ENCODE measurements at places on chromosomes 2 and 18.

GRCh38 chr2:121086450-121086849 is 198.6 kb downstream of the TFCP2L1 start:
- DNase-seq = no peak

GRCh38 chr18:28571929-28572328 is 395.0 kb upstream of the CDH2 start:
- DNase-seq = no peak

DNA sequence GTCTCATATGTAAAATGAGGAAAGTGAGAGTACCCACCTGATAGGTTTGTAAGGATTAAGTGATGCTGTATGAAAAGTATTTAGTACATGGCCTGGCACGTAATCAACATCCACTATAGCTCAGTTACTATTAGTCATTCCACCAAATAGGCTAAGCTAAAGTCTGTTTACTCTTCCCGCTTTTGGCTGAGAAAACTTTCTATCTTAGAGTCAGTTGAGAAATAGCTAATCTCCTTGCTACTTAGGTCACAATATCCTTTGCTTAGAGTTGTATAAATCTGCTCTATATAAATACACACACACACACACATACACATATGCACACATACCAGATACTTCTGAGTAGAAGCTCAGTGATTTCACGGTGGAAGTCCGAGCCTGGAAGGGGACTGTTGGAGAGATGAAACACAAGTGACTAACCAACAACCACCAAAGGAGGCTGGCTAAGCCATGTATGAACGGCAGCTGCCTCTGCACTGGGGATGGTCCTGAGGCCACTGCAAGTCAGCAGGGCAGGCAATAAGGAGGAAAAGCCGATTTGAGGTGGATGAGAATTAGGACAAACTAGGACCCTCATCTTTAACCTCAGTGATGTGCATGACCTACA is 104.6 kb upstream of the EPHA4 start:
- no peak for DNase-seq

- DNase-seq = no peak
Observed at GRCh38 chr2:196702641-196703040, 63.1 kb downstream of the CCDC150 start.

GRCh38 chr18:80196528-80197320 is 50.6 kb downstream of the PARD6G start:
- no peak for DNase-seq

DNA sequence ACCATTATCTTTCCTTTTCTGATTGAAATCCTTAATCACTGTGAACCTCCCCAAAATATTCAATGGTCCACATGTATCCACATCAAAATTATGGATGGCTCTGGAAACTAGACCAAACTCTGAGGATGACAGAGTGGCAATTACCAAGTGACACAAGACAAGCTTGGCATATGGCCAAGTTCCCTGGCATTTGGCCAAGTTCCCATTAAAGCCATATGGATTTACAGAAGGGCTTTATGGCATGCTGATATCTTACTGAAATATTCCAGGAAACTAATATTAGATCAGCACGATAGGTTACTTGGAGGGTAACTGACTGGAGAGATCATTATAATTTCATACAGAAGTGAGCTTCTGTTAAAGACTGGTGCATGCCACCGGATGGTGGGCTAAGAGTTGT is 21.9 kb upstream of the CERS6 start:
- peak; percentile 83 for DNase-seq

DNA sequence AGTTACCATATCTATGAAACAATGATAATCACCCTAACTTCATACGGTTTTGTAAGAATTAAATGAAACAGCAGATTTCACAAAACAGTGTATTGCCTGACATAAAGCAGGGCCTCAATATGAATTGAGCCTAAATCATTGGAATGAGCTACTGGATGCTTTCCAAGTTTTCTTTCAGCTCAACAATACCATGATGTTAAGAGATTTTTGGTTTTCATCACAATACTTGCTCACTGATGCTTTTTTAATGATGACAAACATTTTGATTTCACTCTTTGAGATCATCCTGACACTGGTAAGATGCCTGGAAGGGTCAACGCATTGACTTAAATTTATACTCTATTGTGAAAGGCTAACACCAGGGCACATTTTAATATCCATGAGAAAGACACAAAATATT is 377.5 kb downstream of the ZNF521 start:
- no peak for DNase-seq

DNA sequence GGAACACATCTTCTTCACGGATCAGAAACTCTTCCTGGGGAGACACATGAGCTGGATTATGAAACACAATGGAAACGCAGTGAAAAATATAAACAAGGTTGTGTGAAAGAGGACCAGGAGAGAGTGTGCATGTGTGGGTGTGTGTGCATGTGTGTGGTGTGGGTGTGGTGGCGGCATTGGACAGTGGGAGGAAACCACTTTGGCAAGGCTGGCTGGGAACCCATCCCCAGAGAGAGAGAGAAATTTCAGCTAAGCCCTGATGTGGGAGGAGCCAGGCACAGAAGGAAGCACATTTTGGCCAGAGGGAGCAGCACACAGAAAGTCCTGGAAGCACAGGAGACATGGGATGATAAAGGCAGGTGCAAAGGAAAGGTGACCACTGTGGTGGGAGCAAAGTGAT is 147.6 kb upstream of the COPS8 start:
- DNase-seq = no peak

DNA sequence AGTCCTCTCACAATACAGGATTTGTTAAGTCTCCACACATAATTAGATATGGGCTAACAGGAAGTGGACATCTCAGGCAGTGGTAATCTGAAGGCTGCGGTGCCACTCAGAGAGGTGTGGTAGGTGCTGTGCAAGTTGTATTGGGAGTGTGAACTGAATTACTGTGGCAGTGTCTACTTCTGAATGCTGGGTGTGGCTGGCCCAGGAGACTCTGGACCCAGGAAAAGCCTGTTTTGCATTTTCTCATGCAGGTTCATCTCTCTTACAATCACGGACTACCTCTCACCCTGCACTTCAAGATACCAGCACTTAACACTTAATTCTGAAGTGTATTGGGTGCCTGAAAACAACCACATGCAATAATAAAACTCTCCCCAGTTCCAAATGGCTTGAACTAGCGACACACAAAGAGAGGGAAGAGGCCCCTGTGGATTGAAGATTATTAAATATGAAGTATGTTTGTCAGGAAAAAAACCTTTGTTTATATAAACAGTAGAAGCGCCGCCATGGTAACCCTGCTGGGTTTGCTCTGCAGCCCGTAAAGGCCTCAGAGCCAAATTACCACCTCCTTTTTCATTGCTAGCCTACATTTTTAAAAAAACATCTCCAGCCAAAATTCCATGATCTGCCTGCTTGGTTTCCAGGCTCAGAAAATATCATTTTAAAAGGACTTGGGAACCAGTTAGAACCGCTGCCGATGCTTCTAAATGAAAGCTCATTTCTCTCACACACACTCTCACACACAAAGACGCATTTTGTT is 77.5 kb downstream of the GFPT1 start:
- DNase-seq = peak; percentile 67

DNA sequence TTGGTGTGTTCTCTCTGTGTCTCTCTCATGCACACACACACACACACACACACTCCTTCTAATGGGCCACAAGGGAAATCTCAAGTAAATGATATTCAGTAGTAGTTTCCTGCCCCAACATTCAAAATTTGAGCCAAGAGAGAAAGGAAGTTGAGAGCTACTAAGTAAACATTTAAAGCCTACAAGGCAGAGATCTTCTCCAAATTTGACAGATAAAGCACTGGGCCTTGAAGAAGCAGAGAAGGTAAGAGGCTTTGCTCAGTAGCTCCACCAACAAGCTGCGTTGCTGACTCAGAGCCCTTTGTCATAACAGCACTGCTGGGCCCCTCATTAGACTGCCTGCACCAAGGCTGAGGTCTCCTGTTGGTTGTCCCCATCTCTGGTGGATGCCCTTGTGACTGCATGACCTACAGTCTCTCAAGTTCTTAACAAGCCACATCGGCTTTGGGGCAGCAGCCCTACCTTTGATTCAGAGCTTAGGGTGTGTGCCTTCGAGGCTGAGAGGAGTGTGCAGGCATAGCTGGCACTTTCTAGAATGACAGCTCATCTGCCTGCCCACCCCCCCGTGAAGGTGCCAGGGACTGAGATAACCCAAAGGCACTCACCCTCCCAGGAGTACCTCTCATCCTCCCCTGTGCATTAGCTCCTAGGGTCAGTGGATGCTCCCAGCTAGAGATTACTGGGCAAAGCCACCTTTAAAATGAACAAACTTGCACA is 32.3 kb upstream of the NEB start:
- no peak for DNase-seq

DNA sequence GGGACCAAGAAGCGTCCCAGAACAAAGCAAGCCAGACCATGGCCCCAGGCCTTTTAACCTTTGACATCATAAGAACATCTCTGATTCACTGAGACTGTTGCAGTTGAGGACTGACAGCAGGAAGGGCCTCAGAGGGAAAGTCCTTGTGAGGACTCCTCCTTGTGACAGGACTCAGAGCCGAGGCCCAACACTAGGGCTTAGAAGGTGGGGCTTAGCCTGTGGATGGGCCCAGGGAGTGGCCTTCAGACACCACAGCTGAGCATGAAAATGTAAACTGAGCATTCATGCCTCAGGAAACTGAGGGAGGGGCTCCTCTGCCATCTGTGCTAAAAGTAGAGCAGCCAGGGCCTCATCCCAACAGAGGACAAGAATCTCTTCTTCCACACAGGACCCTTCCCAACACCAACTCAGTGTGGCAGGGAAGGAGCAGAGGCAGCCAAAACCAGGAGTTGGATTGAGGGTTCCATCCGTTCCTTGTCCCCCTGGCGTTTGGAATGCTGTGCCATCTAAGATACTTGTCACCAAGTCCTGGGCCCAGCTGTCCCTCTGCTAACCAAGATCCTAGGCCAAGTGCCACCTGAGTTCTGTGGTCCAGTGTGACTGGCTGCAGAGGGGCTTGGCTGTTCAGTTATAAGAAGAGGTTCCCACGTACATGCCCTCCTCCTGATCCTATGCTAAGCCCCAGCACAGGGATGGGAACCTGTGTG is 37.5 kb upstream of the CAB39 start:
- no peak for DNase-seq

GRCh38 chr2:120832296-120833070 is 96.8 kb downstream of the GLI2 start:
- DNase-seq = no peak

DNA sequence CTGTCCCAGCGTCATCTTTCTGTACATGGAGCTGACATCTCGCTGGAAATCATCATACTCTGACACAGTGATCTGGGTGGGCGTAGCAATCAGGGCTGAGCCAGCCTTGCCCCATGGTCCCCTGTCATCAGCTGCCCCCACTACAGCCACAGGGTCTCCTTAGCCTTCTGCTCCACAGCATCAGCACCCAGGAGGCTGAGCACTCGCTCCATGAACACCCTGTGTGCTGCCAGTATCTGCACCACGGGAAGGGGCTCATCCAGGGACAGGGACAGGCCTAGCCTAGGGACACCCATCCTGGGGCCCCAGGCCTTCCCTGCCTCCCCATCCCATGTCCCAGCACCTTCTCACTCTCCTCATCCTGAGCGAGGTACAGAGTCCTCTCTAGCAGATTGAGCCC is 11.4 kb downstream of the ALPG start:
- DNase-seq = no peak

DNA sequence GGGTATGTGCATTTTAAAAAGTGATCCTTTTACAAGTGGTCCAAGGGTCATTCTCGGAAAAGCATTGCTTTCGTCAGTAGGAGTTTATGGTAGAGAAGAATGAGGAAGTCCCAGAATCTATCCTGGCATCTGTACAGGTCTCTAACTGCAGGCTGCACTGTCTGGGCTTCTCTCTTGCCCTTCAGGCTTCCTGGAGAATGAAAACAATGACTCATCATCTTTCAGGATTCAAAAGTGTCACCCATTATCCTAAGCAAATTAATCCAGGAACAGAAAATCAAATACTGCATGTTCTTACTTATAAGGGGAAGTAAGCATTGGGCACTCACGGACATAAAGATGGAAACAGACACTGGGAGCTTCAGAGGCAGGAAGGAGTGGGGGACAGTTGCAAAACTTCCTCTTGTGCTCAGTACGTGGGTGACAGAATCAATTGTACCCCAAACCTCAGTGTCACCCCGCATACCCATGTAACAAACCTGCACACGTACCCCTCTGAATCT is 60.2 kb upstream of the TXNDC2 start:
- peak; percentile 23 for DNase-seq

GRCh38 chr2:79393107-79393685 is 119.7 kb upstream of the CTNNA2 start:
- DNase-seq = no peak

DNA sequence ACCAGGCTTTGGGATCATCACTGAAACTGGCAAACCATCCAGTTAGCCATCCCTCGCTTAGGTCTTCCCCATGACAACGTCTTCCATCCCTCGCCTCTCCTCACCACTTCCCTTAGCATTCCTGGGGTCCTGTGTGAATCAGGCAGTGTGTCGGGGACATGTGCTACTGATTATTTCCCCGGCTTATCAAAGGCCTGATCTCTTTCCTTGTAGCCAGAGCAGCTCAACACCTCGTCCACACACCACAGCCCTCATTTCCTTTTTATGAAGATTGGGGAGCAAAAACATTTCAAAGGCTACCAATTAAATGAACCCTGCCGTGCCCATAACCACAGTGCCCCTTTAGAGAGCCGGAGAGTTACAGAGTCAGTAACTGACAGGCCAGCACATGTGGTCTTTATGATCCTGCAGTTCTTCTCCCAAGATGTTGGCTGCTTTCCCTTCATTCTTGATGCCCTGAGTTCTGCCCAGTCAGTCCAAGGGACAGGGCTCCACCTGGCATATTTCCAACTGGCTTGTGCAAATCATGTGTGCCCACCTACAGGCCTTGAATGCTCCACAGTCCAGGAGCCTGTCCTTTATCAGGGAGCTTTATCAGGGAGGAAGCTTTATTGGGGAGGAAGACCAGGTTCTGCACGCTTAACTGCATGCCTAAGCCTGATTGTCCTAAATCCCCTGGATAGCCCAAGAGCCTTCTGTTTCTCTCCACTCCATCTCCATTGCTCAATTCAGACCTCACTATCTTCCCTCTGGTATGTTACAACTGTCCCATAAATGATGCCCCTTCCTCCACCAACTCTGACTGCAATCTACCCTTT is 343.1 kb downstream of the CYRIA start:
- no peak for DNase-seq

DNA sequence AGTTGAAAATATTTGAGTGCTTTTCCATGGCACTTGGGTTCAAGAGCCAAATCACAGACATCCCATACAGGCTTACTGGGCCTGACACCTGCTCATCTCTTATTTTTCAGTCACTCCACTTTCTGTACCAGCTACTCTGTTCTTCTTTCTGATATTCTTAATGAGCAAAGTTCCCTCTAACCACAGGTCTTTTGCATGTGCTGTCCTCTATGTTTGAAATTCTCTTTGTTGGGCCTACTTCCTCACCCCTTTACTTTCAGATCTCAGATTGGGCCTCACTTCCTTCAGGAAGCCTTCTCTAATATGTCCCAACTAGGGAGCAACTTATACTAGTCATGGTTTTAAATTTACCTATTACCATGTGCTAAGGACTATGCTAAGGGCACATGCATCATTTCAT is 81.8 kb upstream of the RBMS1 start:
- no peak for DNase-seq

Measured in DMS153 (cell line).